ELF-1 (cell line): ENCODE measurements at places on chromosomes 6 and 20.

DNA sequence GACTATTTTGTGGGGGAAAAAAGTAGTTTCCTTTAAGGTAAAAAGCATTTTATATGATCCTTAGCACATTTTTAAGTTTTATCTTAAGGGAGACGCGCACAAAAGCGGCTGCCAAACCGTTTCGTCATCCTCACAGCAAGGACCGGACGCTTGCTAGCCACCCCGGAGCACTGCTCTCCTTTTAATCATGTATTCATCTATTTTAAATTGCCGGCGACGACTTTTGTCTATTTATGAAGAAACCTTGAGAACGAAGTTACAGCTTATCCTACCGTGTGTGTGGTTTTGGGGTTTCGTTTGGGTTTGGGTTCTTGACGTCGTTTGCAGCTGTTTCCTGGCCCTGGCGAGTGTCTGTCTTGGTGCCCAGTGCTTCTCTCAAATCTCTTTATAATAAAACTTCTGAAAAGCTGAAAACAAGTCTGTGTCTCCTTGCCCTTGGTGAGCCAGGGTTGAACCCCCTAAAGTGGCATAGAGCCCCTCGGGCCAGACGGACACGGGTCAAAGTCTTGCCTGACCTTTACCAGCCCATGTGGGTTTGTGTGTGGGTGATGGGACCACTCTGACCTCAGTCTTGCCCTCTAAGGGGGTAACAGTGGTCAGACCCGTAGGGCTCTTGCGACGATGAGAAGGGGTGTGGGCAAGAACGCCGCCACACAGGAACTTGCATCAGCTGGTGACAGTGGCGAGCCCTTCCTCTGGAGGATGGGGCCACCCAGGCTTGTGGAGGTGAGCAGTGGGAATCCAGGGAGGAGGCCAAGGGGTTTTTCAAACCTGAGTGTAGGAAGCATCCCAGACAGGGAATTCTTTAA lies 117.6 kb downstream of the JPH2 start:
- DNase-seq = no peak

DNA sequence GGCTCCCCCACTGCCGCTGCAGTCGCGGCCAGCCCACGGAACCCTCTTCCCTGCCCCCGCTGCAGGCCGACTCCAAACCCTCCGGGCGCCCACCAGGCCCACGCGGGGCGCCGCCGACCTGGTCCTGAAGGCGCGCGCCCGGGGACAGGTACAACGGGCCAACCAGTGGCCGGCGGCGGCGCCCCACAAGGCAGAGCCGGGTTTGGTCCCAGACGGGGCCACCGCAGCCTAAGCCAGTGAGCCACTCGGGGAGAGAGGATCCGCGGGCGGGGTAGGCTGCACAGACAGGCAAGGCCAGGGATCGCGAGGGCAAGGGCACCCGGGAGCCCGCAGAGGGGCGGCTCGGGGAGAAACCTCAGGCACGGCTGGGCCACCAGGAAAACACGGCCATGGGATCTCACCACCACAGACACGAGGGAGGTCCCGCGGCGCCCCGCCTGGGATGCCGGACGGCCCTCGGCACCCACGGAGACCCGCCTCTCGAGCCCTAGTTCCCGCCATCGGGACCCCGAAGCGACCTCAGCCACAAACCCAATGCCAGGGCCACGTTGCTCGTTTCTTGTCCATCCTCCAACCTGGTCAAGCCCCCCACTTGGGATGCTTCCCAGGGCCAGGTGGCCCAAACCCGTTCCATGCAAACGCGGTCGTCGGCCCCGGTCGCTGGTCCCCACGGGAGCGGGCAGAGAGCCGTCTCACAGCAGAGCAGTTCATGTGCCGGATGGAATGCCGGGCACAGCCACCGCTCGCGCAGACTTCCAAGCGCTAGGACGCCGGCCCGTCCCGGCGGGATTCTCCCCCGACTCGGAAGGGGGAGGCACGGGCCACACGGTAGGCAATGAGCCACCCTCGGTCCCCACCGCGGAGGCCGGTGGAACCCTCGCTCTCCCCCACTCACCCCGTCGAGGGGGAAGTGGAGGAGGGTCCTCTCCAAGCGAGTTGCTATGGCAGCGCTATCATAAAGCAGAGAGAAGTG lies 1956.6 kb upstream of the DEFB115 start:
- no peak for DNase-seq

- no peak for DNase-seq
Measured at GRCh38 chr6:57193177-57193576, 21.1 kb downstream of the BAG2 start.

DNA sequence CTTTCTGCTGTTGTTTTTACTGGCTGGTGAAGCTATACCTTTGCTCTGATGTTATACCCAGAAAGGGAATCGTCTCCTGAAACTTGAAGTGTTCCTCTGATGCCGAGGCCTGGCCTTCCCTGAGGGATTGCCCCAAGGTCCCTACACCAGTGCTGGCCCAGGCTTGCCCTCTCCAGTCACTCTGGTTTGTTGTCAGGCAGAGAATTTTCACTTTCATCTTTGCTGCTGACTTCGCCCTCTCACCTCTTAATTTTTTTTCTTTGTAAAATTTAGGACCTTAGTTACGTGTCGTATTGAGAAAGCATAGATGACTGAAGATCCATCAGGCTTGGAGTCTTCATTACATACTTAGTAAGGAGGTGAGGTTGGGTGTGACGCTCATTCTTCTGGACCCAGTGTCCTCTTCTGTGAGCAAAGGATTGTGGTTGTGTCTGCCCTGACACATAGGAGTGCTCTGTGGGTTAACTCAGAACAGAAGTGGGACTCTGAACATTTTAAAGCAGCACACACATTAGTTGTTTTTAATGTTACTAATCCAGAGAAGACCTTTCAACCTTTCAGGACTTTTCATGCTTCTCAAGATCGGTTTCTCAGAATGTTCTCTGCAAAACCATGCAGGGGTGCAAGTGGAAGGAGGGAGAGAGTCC lies 45.4 kb downstream of the TULP4 start:
- no peak for DNase-seq
